Cortex of kidney (tissue), 1 donor: ENCODE measurements at places on chromosomes 2 and 18.

- DNase-seq: no peak
Measured at GRCh38 chr2:2623939-2624338, 292.9 kb upstream of the MYT1L start.

- no peak for DNase-seq
Measured at GRCh38 chr2:210577263-210578071, 21.1 kb downstream of the CPS1 start.

DNA sequence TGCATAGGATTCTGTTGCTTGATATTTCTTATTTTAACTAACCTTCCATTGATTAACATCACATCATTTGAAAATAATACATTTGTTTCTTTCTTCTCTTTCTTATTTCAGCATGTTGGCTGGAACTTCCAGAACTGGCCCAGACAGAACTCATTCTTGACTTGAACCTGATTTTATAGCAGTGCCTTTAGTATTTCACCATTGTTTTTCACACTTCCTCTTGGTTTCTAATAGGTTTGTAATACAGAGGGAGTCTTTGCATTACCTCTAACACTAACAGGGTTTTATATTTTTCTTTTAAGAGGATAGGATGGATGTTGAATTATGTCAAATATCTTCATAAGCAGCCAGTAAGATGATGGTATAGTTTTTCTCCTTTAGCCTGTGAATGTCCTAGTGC lies 39.2 kb downstream of the SEMA4F start:
- no peak for DNase-seq

DNA sequence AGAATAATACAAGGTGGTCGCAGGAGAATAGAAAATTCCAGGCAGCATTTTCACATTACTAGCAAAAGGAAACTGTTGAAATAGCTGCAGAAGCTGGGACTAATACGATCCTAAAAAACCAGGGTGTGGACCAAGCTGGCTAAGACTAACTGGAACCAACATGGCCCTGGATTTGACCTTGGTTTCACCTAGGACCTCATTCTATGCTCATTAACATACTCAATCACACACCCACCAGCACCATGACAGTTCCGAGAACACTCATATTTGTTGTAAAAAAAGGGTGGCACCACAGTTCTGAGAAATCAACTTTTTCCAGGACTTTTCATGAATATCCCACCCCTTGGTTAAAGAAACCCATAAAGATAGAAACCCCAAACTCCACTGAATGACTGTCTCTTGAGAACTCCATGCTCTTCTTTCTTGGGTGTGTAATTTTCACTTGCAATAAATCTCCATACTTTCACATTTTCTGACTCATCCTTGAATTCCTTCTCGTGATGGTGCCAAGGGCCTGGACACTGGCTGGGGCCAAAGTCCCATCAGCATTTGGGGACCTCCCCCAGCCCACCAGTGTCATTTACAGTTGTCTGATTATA lies 164.3 kb upstream of the CHST9 start:
- DNase-seq: no peak

DNA sequence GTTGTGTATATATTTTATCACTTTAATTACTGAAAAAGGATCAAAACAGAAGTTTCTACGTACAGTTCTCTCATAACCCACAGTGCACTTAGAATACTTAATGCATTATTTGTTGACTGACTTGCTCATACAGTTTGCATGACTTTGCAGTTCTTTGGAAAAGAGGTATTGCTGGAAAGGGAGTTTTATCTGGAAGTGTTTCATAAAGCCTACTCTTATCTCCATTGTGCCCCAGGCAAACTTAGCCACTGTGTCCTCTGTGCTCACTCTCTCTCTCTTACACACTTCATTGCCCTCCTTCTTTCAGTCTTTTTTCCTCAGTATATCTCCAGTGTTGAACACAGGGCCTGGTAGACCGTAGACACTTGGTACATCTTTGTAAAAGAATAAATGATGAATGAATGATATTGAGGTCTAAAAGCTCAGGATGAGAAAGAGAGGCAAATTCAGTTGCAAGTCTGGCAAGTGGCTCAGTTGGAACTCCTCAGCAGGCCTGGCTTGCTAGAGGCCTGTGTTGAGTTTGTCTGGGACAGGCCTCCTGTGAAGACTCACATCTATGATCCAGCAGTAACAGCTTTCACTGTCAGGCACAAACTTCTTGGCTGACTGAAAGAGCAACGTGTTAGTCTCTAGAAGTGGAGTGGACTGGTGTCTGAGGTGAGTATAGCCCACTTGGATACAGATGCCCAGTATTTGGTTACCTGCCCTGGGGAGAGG lies 56.1 kb downstream of the SETBP1 start:
- DNase-seq: no peak

DNA sequence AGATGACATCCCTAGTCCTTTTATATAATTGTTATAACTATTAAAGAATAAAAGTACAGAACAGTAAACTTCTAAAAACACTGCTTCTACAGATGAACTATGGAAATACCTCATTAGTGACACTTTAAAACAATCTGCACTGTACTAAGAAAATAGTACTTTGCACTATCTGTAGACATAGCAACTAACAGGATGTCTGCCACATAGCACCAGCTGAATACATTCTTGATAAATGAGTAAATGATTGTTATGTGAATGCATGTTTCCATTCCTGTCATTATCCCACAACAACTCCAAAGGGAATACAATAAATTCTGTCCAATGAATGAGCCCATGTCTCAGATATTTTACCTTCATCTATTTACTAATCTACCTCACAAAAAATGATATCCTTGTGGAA lies 115.3 kb upstream of the SLC35G4 start:
- no peak for DNase-seq
